ENCODE measurements at places on chromosomes 11 and 22. TPM values are rescaled to one million over a fixed set of nuclear protein-coding genes. Genes with fewer than 3 reads are reported as not detected.

DNA sequence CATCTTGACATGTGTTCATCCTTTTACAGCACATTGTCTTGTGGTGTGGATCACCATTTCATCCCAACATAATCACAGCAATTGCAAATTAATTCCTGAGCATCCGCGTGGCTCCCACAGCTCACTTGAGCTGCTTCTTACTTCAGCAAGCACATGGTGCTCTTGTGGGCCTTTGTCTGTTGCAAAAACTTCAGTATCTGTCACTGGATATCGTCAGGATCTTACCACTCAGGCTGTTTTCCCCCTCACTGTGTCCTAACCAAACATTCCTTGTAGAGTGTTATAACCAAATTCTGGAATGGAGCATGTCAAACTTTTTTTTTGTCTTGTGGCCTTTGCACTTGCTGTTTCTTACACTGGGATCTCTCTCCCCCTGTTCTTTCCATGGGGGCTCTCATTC, 683.1 kb upstream of the ARHGAP42 start:
- no peak for DNase-seq

LDHAL6A gene
- not detected for total RNA-seq

FOLR2 gene
- total RNA-seq: not detected

DNA sequence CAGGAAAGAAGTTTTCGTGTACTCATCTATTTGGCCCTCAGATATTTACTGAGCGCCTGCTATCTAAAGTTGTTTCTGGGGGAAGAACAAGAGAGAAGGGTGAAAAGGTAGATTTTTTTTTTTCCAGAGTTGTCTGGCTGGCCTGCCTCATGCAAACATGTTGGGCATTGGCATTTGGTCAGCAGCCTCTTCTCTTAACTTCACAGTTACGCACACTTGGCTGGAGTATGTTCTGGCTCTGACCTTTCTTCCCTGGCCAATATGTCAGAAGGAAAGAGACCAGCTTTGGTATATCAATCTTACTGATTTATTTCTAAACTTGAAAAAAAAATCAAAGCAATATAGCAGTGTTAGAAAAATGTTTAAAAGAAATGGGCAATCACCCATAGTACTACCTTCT, 54.2 kb upstream of the GRAMD1B start:
- no peak for DNase-seq

GRCh38 chr11:112096194-112096593, 9.5 kb downstream of the SDHD start:
- DNase-seq: no peak

DNA sequence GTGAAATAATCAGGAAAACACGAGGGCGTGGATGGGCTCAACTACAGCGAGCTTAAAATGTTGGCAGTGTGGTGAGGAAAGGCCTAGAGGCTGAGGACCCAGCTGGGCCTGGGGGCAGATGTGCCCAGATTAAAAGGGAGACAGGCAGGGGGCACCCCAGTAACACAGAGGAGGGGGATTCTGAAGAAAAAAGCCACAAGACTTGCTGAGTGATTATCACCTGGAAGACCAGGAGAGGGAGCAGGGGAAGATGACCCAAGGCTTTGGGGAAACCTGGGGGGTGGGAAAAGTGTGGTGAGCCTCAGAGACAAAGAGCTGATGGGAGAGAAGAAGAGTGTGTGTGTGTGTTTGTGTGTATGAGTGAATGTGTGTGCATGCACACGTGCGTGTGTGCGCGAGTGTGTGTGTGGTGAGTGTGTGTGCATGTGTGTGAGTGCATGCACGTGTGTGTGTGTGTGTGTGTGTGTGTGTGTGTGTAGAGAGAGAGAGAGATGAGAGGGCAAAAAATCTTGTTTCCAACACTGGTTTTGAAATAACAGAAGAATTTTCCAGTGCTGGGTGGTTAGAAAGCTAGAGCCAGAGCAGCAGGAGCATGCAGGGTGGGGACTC, 500.5 kb downstream of the BUD13 start:
- no peak for DNase-seq

GRCh38 chr11:103875855-103876510, 160.5 kb upstream of the DDI1 start:
- no peak for DNase-seq

All from epithelial cell of proximal tubule (primary cell).